ENCODE measurements at places on chromosomes 2 and 18.
A peak's percentile ranks its signal among the peaks of the same experiment; 100 is the strongest.

- DNase-seq: no peak
Observed at GRCh38 chr2:140442319-140442718, 1662.1 kb upstream of the NXPH2 start.

DNA sequence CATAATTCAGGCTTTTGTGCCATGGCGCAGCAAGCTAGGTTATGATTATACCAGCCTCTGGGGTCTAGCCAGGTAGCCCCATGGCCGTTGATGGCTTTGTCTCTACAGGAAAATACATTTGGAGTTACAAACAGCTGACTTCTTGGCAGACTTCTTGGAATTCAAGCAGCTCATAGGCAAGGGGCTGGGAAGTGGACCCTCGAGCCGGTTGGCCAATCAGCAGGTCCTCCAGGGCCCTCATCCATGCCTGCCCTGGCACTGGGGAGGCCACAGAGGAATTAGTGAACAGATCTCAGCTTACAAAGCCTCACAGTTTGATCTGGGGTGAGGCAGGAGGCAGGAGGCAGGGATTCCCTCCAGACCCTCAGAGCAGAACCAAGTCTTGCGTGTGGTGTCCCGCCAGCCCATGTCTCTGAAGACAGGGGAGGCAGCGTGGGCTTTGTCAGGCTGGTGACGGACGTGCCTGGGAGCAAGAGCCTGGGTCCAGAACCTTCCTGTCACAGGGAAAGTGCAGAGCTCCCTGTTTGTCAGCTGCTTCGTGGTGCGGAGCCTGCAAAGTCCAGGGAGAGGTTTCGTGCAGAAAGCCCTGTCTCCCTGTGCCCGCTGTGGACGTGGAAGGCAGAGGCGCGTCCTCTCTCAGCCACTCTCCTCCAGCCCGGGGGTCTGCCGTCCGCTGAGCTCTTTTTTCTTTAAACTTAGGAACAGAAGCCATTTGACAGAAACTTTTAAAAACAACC is 131.7 kb downstream of the KLHL29 start:
- no peak for DNase-seq

- peak; percentile 86 for DNase-seq
Observed at GRCh38 chr2:74690571-74690970, 36.5 kb downstream of the SEMA4F start.

DNA sequence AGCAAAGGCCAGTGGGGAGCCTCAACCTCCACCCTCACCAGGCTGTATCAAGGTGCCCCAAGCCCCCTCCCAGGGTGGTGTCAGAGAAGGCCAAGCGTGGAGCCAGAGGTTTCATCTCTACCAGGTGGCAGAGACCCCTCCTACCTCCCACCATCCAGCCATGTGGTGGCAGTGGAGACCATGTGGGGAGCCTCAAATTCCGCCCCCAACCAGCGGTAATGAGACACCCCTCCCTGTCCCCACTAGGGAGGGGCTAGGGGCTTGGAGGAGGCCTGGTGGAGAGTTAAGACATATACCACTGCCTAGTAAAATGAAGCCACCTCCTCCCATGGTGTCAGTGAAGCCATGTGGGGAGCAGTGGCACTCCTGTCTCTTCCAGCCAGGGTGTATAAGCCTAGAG is 24.4 kb upstream of the YPEL5 start:
- DNase-seq: no peak

DNA sequence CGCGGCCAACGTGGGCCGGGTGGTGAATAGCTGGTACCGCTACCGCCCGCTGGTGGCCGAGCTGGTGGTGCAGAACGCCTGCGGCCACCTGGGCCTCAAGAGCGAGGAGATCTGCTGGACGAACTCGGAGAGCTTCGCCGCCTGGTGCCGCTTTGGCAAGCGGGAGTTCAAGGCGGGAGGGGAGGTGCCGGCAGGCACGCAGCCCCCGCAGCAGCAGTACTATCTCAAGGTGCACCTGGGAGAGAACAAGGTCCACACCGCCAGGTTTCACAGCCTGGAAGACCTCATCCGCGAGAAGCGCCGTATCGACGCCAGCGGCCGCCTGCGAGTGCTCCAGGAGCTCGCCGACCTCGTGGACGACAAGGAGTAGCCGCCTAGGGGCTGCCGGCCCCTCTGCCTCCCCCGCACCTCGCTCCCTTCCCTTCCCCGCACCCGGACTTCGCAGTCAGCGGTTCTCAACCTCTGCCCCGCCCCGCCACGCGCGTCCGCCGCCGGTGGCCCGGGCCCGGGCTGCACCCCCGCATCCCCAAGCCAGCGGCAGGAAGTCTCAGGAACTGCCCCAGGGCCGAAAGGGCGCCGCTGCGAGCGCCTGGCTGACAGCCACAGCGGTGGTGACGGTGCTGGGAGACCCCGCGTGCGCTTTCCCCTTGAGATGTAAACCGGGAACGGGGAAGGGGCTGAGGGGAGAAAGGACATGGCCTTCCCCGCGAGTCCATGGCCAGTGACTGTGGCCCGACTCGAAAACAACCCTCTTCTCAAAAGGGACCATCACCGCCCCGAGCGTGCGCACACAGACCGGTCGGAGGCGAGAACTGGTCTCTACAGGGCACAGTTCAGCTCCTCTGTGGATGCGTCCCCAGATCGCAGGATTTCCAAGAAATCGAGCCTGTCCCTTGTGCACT is 2.2 kb downstream of the LRATD1 start:
- DNase-seq: peak; percentile 47

GRCh38 chr2:19009510-19009909 is 348.9 kb downstream of the OSR1 start:
- DNase-seq: no peak

DNA sequence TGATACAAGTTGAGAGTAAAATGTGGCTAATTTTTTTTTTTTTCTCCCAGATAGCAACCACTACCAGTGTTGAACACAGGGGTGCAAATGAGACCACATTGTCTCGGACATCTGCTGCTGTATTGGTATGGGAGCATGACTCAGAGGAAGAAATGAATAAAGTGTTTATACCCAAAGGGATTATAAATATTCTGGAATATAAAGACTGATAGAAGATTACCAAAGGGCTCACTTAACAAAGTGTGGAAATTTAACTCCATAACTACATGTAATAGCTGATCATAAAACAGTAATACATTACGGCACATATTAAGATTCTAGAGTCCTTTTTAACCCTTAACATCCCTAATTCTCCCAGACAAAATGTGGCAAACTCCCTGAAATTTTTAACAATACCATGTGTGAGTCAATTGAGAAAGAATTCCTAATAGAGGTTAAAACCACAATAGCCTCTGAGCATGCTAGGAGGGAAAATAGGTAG is 1023.0 kb upstream of the ACVR2A start:
- DNase-seq: peak; percentile 56

DNA sequence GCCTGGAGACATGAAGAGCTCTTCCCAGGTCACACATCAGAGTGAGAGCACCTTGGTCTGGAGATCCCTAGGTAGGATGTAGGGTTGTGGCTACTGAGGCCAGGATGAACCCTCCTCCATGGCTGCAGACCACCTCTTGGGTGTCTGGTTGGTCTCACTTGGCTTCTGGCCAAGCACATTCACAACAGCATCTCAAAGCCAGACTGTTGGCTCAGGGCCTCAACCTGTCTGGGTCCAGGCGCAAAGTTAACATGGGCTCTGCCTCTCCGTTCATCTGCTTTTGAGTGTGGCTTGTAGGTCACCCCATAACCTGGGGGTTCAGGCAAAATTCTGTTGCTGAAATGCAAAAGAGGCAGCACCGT is 40.1 kb downstream of the RHOB start:
- no peak for DNase-seq

DNA sequence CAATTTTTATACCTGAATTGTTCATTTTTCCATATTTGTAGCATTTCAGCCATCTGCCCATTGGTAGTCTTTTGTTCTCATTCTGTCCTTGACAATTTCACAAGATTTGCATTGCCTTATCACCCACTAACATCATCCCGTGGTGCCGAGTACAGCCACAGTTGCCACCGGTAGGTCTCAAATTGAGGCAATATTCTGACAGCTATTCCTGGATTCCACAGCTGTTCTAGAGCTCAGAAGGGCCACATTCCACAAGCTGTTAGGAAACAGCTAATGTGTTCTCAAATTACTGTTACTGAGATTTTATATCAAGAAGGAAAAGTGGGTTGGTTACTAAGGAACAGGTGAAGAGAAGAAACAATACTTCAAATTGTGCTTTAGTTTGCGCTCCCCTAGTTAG is 178.8 kb downstream of the RPRM start:
- no peak for DNase-seq

GRCh38 chr2:11582862-11583752 is 49.3 kb downstream of the GREB1 start:
- no peak for DNase-seq

DNA sequence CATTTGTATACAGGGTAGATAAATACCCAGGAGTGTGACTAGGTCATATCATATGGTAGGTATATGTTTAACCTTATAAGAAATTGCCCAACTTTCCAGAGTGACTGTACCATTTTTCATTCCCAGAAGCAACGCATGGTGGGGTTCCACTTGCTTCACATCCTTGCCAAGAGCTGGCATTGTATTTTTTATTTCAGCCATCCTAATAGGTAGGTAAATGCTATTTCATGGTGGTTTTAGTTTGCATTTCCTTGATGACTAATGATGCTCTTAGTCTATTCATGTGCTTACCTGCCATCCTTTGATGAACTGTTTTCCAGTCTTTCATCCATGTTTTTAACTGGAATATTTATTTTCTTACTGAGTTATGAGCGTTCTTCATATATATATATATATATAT is 51.9 kb downstream of the MAP4K3 start:
- no peak for DNase-seq

GRCh38 chr2:178579006-178579405 is 98.7 kb downstream of the PLEKHA3 start:
- no peak for DNase-seq

DNA sequence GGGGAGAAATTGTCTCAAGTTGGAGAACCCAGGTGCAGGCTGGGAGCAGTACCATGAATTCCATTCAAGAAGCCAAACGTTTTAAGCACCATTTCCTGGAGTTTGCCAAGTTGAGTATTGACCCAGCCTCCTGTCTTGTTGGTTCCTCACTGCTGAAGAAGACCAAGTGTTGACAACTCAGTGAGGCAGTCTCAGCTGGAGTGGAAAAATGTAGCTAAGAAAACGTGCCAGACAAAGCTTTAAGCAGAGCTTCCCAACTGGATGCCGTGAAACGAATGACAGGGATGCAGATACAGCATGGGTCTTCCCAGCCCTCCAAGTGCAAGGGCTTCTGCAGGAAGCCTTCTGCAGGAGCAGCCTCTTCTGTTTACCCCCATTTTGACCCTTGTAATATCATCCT is 778 bp upstream of the INPP1 start:
- no peak for DNase-seq

GRCh38 chr2:240622060-240622411 is 3.2 kb upstream of the GPR35 start:
- DNase-seq: no peak

GRCh38 chr2:238615187-238615586 is 188.5 kb downstream of the ASB1 start:
- DNase-seq: no peak

All from COLO829 (cell line).